ENCODE measurements at places on chromosomes 2 and 18.

DNA sequence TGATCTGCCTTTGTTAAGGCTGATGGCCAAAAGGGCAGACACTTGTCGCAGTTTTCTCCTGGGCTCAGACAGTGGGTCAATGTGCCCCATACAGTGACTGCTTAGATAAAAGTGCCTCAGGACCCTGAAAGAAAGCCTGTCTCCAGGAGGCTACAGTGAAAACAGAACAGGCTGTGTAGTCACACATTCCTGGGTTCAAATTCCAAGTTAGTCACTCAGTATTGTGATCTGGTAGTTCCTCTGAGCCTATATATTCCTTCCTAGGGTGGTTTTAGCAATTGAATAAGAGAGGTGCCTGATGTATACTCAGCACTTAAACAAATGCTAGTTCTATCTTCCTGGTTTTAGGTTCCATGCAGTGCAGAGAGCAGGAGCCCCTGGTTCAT is 54.4 kb downstream of the RPL37A start:
- DNase-seq: no peak

DNA sequence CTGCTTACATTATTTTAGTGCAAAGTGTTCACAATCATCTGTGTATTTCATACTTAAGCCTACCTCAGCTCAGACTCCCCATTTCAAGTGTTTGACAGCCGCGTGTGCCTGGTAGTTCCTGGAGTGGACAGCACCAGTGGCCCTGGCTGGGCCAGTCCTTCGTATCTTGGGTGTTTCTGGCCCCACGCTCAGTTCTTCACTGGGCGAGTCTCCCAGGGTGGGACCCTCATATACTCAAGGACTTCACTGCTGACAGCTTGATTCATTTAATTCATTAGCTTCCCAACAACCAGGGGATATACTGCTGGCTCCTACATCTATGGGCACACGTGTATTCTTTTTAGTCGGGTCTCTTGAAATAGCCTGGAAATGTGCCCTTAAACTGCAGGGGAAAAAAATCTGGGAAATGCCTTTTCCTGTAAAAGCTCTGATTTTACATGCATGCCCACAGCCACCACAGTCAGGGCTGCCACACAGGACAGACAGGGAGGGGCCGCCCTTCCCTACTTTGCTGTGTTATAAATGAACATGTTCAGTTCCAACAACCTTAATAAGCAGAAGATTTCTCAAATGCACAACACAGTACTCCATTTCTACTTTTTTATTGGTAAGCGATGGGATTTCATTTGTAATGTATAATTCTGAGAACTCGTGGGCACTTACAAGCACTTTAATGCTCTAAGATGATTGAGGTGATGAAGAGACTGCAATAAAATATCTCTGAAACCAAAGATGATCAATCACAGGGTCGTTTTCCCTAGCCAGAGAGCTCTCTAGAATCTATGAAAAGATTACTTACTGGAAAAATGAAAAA is 205.5 kb upstream of the REV1 start:
- DNase-seq: no peak

GRCh38 chr18:79796016-79796415 is 1.7 kb upstream of the KCNG2 start:
- DNase-seq: no peak

DNA sequence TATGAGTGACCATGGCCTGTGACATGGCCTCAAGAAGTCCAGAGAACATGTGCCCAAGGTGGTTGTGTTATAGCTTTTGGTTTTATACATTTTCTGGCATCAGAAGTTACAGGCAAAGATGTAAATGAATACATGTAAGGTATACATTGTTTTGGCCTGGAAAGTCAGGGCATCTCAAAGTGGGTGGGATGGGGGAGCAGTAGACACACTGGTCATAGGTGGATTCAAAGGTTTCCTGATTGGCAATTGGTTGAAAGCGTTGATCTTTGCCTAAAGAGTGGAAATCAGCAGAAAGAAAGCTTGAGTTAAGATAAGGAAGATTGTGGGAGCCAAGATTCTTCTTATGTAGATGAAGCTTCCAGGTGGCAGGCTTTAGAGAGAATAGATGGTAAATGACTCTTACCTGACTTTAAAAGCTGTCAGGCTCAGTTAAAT is 62.1 kb upstream of the DYNAP start:
- DNase-seq: no peak

DNA sequence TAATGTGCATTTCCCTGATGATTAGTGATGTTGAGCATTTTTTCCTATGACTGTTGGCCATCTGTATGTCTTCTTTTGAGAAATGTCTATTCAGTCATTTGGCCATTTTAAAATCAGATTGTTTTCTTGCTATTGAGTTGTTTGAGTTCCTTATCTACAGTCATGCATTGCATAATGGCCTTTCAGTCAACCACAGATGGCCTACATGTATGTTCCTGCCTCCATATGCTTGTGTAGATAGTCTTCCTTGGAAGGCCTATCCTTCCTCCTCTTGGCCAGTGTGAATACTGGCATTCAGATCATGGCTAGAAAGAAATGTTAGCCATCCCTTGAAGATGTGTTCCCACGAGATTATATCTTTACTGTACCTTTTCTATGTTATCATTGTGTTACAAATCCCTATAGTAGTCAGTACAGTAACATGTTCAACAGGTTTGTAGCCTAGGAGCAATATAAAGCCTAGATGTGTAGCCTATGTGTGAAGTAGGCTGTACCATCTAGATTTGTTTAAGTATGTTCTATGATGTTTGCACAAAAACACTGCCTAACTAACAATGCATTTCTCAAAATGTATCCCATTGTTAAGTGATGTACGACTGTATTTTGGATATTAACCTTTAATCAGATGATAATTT is 65.6 kb upstream of the CD302 start:
- DNase-seq: no peak

- DNase-seq: peak; percentile 61
Observed at GRCh38 chr2:231717281-231718171, 9.2 kb downstream of the PTMA start.

GRCh38 chr2:158668001-158668765 is 126.9 kb upstream of the DAPL1 start:
- DNase-seq: no peak

GRCh38 chr2:113846429-113846828 is 43.5 kb upstream of the ACTR3 start:
- DNase-seq: no peak

DNA sequence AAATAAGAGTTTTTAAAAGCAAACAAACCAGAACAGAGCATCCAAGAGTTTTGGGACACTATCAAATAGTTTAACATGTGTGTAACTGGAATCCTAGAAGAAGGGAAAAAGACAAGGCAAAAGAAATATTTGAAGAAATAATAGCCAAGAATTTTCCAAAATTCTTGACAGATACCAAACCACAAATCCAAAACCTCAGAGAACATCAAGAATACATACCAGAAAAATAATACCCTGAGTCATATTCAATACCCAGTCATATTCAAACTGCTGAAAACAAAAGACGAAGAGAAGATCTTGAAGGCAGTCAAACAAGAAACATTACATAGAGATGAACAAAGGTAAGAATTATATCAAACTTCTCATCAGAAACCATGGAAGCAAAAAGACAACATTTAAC is 22.9 kb downstream of the INO80C start:
- no peak for DNase-seq

GRCh38 chr2:54740333-54740732 is 16.9 kb downstream of the EML6 start:
- DNase-seq: no peak

- DNase-seq: no peak
Observed at GRCh38 chr2:46315103-46315890, 18.1 kb downstream of the EPAS1 start.

- no peak for DNase-seq
Observed at GRCh38 chr18:7576685-7577084, 9.6 kb downstream of the PTPRM start.

DNA sequence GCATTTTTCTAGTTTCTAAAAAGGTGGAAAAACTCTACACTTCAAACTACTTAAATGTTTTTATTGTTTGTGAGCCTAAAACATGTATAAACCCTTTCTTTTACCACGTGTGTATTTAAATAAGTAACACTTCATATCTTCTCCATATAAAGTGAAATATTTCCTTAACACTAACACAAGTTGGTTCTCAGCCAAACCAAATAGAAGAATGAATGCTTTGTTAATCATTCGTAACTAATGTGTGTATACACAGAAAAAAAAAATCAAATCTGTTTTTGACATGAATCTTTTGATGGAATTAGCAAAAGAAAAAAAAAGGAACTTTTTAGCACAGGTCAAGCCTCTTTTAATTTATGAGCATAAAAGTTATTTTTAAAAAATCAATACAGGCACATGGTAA is 89.3 kb downstream of the EHBP1 start:
- no peak for DNase-seq

- DNase-seq: no peak
Observed at GRCh38 chr18:26646901-26647300, 98.5 kb upstream of the KCTD1 start.

- no peak for DNase-seq
Observed at GRCh38 chr18:48790869-48791635, 159.7 kb downstream of the SMAD7 start.

DNA sequence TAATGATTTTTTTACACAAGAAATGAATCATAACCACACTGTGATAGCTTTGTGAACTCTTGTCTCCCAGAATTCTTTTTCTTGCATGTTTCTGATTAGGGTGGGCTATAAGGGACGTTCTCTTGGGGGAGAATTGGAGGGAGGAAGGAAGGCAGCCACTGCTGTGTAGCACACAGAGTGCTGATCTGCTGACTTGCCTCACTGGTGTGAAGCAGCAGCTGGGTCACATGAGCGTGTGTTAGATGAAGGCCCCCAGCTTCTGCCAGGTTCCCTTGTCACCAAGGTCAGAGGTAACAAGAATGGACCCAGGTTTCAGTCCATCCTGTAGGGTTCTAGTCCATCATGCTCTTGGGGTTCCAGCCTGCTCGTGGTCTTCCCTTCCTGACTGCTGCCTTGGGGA is 107.4 kb upstream of the GLI2 start:
- DNase-seq: peak; percentile 18

- no peak for DNase-seq
Observed at GRCh38 chr18:13191779-13192178, 26.8 kb upstream of the LDLRAD4 start.

- no peak for DNase-seq
Observed at GRCh38 chr18:13696961-13697360, 29.4 kb downstream of the FAM210A start.

GRCh38 chr2:56534321-56534720 is 350.5 kb downstream of the CCDC85A start:
- no peak for DNase-seq

- DNase-seq: no peak
Observed at GRCh38 chr2:27710640-27711430, 47.1 kb downstream of the SLC4A1AP start.

GRCh38 chr2:173653432-173653805 is 298.7 kb downstream of the CDCA7 start:
- DNase-seq: no peak

DNA sequence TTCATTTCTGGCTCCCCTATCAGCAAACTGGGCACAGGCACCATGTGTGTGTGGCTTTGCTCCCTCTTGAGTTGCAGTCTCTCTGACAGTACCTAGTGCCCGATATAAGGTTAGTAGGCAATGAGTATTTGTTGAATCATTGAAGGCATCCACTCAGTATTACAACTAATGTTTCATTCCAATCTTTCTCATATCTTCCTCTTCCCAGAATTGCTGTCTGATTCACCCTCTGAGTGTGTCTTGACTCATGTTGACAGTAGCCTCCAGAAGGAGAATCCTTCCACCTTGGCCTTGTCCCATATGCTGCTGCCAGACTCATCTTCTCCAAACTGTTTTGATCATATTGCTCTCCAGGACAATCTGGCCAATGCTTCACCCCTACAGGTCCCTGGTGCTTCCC is 202.5 kb downstream of the LRRTM1 start:
- no peak for DNase-seq

DNA sequence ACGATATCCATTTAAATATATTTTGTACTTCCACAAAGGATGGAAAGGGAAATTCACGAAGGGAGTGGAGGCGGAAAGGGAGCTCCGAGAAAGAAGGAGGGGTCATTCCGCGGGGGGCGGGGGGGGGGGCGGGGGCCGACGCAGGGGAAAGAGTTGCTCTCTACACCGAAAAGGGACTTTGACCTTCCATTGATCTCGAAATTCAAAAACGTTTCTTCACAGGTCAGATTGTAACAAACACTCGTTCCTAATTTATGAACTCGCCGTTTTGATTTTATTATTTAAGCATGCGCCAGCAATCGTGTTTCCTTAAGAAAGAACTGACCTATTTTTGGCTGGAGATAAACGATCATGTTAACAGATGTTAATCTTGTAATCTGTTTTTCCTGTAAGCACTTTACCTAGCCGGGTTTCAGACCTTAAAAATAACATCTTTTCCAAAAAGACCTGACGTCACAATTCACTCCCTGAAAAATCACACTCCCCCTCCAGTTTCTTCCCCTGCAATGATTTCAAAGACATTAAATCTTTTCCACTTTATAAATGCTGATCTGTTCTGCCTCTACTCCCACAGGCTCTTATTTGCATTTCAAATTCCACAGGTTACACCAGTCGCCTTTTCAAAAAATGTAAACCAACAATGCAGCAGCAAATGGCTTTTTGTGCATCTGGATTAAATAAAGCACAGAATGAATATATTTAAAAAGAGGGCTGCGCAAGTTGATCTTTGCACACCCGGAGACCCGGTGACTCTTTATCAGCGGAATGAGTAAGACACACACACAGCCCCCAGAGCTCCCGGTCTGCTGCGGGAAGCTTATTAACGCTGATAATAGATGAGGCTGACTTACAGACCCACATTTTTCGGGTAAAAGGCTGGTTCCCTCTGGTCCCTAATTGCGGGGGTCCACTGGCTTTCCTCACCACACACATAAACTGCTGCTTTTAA is 1.6 kb downstream of the ZNF516 start:
- DNase-seq: no peak

DNA sequence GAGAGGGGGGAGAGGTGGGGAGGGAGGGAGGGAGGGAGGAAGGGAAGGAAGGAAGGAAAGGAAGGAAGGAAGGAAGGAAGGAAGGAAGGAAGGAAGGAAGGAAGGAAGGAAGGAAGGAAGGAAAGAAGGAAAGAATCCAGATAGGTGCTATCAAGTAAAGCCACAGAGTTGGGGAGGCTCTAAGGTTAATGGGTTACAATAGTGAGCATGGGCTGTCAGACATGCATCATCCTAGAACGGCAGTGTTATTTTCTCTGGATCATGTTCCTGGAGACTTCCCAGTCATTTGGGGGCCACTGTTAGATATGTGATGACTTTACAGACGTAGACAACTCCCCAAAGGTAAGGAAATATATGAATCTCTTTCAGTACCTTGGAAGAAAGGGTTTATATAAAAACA is 31.1 kb downstream of the CDK15 start:
- no peak for DNase-seq
